ENCODE measurements at places on chromosomes 16 and 17. TPM values are rescaled to one million over a fixed set of nuclear protein-coding genes. Genes with fewer than 3 reads are reported as not detected.
A peak's percentile ranks its signal among the peaks of the same experiment; 100 is the strongest.

The HAS3 gene
- total RNA-seq = 0.38 TPM

- no peak overlapping the region for H3K4me3 ChIP-seq
- no peak for DNase-seq
- H3K36me3 ChIP-seq = peaks cover 73% of the 10 kb centered on the region
- no peaks in the 10 kb centered on the region for H3K27me3 ChIP-seq
- peaks cover 18% of the 10 kb centered on the region for H3K4me1 ChIP-seq
These were observed 14.2 kb downstream of the USP10 start for GRCh38 chr16:84714028-84714427.

DNA sequence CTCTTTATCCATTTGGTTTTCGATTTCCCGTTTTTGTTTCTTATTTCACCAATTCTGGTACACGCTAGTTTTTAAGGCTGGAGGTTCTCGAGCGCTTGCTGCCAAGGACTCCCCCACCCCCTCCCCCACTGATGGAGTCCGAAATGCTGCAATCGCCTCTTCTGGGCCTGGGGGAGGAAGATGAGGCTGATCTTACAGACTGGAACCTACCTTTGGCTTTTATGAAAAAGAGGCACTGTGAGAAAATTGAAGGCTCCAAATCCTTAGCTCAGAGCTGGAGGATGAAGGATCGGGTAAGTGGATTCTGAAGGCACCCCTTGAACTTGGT is 825 bp downstream of the RPTOR start:
- no peaks in the 10 kb centered on the region for H3K27me3 ChIP-seq
- peaks cover 16% of the 10 kb centered on the region for H3K36me3 ChIP-seq
- H3K4me3 ChIP-seq = peak overlapping the region; percentile 96
- peaks cover 5% of the 10 kb centered on the region for H3K4me1 ChIP-seq
- DNase-seq = peak; percentile 68
- peak overlapping the region; percentile 97 for H3K27ac ChIP-seq

- H3K4me3 ChIP-seq = no peak overlapping the region
- DNase-seq = no peak
- H3K36me3 ChIP-seq = no peaks in the 10 kb centered on the region
- H3K27me3 ChIP-seq = no peaks in the 10 kb centered on the region
These were observed 815.5 kb downstream of the KCNJ18 start for GRCh38 chr17:22507823-22508222.

- H3K36me3 ChIP-seq = no peaks in the 10 kb centered on the region
- peaks cover 11% of the 10 kb centered on the region for H3K4me1 ChIP-seq
- peaks cover 15% of the 10 kb centered on the region for H3K27me3 ChIP-seq
- no peak overlapping the region for H3K4me3 ChIP-seq
These were observed 43.4 kb downstream of the MEOX1 start for GRCh38 chr17:43618276-43618675.

DNA sequence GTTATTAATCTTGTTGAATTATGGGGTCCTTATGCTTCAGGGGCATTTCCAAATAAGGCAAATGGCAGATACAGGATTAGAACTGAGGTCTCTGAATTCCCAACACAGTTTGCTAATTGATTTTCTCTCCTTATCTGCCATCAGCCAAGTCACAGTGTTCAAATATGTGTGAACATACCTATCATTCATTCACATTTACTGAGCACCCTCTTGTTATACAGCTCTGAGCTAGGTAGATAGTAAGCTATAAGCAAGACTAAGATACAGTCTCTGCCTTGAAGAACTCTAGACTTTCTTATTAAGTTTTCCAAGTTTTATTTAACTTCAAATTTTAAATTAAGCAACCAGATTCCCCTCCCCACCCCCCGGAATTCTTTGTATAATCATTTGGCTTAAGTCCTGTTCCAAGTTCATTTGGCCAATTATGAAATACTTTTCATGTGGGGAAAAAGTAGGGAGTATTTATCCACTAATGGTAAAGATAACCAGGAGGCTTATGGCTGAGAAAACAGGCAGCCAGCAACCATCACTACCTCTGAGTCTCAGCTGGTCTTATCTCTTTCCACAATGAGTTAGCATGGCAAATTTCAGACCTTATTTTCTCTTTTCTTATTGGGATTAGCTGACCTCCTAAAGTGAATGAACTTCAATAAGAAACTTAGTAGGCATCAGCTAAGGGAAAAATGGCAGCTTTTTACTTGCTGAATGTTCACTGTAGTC is 31.4 kb upstream of the CORO6 start:
- peak overlapping the region; percentile 81 for H3K27ac ChIP-seq
- H3K36me3 ChIP-seq = no peaks in the 10 kb centered on the region
- H3K4me1 ChIP-seq = peaks cover 27% of the 10 kb centered on the region
- peak; percentile 59 for DNase-seq
- no peak overlapping the region for H3K4me3 ChIP-seq
- no peaks in the 10 kb centered on the region for H3K27me3 ChIP-seq

DNA sequence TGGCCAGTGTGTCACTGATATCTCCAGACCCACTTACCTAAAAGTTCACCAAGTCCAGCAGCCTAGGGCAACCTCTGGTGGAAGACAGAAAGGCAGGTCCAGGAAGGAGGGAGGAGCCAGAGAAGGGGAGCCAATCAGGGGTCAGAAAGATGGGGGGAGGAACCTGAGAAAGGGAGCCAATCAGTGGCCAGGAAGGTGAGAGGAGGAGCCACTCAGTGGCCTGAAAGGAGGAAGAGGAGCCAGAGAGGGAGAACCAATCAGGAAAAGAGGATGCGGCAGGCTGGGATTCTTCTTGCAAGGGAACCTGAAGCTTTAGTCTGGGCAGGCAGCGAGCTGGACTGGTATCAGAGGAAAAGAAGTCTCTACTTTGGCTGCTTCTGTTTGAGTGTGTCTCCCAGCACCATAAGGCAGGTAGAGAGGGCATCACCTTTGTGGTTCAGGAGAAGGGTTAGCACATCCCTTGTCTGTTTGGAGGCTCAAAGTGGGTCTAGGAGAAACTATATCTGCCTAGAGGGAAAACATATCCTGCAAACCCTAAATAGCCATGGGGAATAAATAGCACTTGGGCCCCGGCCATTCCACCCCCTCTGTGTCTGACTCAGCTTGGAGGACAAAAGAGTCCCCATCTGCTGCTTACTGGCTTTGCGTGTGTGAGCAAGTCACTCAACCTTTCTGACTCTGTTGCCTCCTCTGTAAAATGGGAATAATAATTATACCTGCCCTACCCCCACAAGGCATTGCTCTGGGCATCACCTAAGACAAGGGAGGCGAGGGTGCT is 43.4 kb upstream of the CRHR1 start:
- no peaks in the 10 kb centered on the region for H3K36me3 ChIP-seq
- peak; percentile 93 for DNase-seq
- H3K27ac ChIP-seq = no peak overlapping the region
- peaks cover 20% of the 10 kb centered on the region for H3K27me3 ChIP-seq
- no peak overlapping the region for H3K4me3 ChIP-seq

DNA sequence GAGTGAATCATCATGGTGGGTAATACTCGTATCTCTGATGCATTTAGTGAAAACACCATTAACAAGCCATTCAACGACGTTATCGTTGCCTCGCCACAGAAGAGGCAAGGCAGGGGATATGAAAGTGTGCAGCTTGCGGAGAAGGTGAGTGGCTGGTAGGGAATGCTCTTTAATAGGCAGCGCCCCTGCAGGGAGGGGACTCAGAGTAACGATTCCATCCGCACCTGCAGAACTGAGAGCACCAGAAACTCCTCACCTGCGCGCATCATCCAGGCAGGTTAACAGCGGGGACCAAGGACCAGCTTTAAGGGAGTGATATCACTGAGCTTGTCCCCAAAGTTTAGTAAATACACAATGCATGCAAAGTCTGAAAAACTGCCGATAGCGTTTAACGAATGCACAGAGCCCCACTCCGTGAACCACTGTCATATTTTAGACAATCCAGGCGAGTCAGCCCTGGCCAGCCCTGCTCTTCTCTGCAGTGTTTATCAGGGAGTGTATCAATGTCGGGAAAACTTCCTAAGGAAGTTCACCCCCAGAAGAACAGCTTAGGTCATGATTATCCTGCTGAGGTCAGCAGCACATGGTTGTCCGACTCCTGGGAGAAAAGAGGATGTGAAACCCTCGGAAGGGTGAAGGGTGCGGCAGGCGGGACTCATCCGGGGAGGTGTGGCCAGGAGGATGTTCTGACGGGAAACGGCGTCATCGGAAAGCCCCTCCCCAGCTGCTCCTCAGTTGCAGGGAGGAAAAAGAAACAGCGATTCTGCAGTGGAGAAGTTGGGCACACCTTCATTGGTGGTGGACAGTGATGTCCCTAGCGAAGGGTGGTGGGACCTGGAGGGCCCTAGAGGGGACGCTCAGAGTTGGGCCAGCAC is 68.5 kb upstream of the DNAH17 start:
- no peak overlapping the region for H3K4me3 ChIP-seq
- no peak overlapping the region for H3K27ac ChIP-seq
- DNase-seq = no peak

GRCh38 chr17:33602981-33603380 is 309.9 kb upstream of the ASIC2 start:
- peaks cover 2% of the 10 kb centered on the region for H3K27me3 ChIP-seq
- no peak overlapping the region for H3K4me3 ChIP-seq

- no peak overlapping the region for H3K27ac ChIP-seq
- no peak for DNase-seq
- no peak overlapping the region for H3K4me3 ChIP-seq
These were observed 255.3 kb upstream of the PMFBP1 start for GRCh38 chr16:72427051-72427782.

DNA sequence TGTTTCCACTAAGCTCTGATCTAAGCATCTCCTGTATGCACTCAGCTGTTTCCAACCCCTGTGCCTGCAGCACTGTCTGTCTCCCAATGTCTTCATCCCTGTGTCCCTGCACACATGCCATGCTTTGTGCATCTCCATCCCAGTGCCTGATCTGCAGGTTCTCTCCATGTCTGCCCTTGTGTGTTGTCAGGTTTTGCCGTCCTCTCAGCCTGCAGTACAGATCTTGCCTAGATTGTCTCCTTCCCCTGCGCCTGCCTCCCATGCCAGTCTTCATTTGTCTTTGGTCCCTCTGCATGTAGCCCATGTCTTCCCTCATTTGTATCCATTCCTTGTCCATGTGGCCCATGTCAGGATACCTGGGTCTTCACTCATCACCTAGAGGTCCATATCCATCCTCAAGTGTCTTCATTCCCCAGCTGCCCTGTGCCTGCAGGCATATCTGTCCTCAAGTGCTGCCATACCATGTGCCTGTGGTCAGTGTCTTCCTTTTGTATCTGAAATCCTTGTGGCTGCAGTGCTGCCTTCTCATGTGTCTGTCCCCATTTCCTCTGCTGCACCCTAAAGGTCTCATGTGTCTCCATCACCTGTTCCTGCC is 71.5 kb downstream of the TNFRSF13B start:
- no peaks in the 10 kb centered on the region for H3K4me1 ChIP-seq
- no peaks in the 10 kb centered on the region for H3K36me3 ChIP-seq
- no peaks in the 10 kb centered on the region for H3K27me3 ChIP-seq
- no peak overlapping the region for H3K4me3 ChIP-seq

Measured in K562 (cell line).